ENCODE measurements at places on chromosomes 7 and 10.

DNA sequence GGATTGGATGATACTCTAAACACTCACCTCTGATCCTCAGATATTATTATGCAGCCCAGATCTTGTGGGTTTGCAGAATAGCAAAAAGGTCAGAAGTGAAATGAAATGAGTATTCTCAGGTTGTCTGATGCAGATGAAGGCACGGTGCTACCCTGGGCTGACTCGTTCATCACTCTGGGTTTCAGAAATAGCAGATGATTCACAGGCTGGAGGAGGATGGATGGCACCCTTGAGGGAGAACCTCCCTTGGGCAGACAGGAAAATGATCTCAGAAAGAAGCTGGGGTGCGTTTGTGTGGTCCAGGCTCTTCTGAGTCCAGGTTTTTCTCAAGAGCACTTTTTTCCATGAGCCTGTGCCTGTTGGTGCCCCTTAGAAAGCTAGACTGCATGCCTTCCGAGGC, 515.8 kb upstream of the MKI67 start:
- no peak for DNase-seq

DNA sequence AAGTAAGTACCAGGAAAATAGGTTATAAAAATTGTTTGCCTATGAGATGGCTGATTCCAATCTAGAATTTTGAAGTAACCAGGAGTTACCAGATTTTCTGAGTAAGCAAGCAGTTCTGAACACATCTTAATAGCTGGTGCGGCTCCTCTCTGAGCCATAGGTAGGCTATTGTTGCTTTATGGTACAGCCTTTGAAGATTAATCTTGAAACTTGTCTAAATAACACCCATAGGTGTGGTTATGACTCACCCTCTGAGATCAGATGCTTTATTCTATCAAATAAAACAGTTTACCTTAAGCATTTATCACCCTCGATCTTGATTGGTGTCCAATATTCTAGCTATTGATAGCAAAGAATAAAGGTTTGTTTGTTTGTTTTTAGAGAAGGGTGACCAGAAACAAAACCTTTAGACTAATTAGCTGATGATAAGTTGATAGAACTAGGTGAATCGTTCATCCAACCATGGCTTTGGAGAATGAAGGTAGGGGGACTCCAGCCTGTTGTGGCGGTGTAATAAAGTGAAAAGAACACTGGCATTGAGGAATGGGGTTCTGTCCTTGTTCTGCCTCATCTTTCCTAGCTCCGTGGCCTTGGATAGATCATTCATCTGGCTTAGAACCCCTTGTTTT, 72.2 kb downstream of the VTI1A start:
- DNase-seq = no peak

- DNase-seq = no peak
Measured at GRCh38 chr10:46098386-46098785, 52.3 kb upstream of the MSMB start.

DNA sequence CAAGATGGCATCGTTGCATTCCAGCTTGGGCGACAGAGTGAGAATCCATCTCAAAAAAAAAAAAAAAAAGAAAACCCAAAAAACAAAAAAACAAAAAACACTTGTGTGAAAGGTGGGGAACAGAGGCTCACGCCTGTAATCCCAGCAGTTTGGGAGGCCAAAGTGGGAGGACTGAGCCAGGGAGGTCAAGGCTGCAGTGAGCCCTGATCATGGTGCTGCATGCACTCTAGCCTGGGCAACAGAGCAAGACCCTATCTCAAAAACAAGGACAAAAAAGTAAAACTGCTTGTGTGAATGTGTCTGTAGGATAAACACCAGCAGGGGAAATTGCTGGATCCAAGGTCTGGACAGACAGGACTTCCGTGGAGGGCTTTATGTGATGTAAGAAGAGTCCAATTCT, 4.5 kb downstream of the PAOX start:
- DNase-seq = no peak

DNA sequence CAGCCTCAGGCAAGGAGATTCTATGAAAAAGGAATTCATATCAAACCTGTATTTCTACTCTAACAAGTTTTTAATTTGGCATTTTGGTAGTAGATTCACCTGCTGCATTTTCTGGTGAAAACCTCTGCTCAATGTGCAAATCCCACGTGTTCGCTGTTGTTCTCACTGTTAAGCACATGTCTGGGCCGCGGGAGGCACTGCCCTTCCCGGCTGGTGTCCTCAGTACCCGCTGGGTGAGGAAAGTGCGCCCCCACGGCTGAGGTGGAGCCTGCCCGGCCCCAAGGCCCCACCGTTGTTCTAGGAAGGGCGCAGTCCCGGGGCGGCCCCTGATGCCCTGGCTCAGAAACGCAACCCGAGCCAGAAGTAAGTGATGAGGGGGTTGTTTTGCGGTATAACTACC, 193.4 kb upstream of the VWC2 start:
- DNase-seq = no peak
